A673 (cell line): ENCODE measurements at places on chromosomes 3 and 15.

- peak; percentile 60 for DNase-seq
Observed at GRCh38 chr15:90451053-90451850, 63.2 kb downstream of the IQGAP1 start.

- DNase-seq: no peak
Observed at GRCh38 chr3:134822090-134822489, 27.0 kb downstream of the EPHB1 start.

GRCh38 chr3:113169891-113170452 lies 41.4 kb upstream of the BOC start:
- DNase-seq: no peak

- DNase-seq: no peak
Observed at GRCh38 chr15:70545526-70545925, 217.8 kb downstream of the UACA start.

DNA sequence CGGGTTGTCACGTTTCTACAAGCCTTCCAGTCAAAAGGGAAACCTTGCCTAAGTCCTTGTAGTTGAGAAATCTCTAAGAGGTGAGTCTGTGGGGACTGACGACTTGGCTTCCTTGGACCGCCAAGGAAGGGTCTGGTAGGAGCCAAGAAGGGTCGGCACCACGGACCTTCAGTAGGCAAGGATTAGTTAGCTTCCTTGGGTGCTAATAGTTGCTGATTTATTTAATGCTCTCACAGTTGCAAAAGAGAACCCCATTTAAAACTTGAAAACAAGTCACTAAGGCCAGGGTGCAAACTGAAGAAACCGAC lies 361 bp upstream of the LCMT2 start:
- DNase-seq: no peak

- no peak for DNase-seq
Observed at GRCh38 chr3:871651-872050, 221.2 kb upstream of the CNTN6 start.

DNA sequence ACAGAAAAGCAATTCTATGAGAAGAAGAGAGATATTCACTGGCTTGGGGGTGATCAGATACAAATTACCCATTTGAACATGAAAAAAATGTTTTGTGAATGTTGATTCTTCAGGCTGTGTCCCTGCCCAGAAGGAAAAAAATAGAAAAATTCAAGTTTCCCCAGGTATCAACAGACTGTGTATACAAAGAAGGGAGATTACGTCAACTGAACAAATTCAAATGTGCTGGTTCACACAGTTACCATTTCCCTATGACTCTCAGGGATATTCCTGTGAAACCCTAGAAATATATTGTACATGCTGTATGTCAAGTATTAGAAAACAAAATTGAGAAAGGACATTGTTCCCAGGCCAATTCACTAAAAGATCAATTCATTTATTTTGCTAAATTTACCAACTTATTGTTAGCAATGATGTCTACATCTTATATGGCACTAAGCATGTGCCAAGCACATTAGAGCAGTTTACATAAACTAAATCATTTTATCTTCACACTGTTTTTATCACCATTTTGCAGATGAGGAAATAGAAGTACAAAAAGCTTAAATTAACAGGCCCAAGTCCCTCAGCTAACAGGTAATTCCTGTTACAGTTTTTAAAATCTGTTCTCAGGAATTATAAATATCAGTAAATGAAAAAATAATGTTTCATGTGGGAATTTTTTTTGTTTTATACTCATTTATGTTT lies 306.7 kb upstream of the ROBO2 start:
- no peak for DNase-seq

DNA sequence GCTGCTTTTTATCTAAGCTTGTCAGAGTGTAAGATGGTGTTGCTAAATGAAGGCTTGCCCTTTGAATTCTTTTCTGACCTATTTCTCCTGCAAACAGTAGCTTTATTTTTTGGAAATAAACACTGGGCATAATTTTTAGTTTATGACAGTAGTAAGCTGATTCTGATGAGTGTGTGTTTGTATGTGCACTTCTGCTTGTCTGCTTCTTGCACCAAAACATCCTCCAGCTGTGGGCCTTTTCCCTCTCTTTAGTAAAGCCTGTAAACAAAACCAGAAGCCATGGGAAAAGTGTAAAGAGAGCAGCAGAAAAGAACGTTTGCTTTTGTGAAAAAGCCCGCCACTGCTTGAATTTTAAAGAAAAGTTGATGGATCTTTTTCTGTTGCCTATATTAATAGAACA lies 136.4 kb upstream of the IL12A start:
- no peak for DNase-seq

- no peak for DNase-seq
Observed at GRCh38 chr15:40915116-40915661, 14.0 kb upstream of the DLL4 start.

DNA sequence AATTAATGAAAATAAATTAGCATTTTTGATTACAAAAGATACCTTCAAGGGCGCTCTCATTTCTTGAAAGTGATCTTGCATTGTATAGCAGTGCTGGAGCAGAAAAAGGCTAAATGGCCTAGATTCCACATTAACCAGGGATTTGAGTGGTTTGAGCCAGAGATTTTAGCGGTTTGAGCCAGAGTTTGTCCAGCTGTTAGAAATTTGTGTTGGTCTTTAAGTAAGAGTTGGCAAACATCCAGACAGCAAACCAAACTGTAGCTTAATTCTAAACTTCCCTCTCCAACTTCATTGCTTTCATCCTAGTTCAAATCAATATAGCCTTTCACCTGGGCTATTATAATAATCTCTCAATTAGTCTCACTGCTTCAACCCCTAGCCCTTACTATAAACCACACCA lies 351.7 kb downstream of the IGSF11 start:
- no peak for DNase-seq

- DNase-seq: peak; percentile 20
Observed at GRCh38 chr15:58332676-58333400, 99.0 kb upstream of the LIPC start.

DNA sequence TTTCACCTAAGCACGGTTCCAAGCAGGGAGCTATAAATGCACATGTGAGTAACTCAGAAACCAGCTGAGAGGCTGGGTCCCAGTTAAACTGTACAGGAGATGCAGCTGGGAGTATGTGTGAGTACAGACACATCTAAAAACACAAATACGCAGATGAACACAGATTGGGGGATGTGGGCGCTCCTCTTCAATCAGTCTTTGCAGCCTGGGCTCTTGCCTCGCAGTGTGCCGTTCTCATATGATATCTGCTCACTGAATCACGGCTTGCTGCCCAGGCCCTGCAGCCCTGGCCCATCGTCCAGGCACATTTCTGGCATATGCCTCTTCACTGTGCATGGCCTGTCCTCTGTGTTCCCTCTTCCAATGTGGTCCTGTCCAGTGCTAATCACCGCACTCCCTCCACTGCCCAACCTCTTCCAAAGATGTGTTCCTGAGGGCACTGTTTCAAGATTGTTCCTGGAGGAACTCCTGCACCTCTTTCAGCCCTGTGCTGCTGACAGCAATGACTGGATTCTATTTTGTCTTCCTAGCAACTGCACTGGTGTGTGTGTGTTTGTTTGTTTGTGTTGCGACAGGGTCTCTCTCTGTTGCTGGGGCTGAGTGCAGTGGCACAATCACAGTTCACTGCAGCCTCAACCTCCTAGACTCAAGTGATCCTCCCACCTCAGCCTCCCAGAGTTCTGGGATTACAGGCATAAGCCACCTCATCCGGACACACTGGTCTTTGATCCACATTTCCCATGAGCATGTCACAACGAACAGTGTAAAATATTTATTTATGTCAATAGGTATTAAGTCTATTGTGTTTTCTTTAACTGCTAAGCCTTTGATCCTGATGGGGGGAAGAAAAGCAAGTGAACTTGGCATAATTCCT lies 17.0 kb downstream of the CA12 start:
- DNase-seq: no peak

GRCh38 chr15:40082195-40082883 lies 26.3 kb downstream of the BMF start:
- no peak for DNase-seq

- no peak for DNase-seq
Observed at GRCh38 chr15:58252586-58253323, 114.6 kb downstream of the AQP9 start.

GRCh38 chr15:81849289-81849688 lies 196.5 kb downstream of the MEX3B start:
- no peak for DNase-seq
